ENCODE measurements at places on chromosomes 6 and 20.

DNA sequence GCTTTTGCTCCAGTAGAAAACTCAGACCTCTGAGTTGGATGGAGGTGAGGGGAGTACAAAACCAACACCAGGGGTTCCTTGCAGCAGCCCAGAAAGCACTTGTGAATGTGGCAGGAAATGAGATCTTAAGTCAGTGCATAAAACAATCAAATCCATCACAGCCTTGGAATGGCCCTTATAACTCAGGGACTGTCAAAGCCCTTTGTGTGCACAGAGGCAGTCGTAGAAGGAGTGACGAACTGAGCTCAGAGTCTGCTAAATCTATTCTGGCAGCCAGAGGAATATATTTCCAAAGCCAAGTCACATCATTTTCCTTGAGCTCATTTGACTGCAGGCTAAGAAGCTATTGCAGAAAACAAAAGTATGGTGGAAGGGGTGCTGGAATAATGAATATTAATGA, 676.6 kb downstream of the DHX35 start:
- no peak for DNase-seq

GRCh38 chr6:161186173-161186769, 87.6 kb downstream of the AGPAT4 start:
- DNase-seq = no peak

DNA sequence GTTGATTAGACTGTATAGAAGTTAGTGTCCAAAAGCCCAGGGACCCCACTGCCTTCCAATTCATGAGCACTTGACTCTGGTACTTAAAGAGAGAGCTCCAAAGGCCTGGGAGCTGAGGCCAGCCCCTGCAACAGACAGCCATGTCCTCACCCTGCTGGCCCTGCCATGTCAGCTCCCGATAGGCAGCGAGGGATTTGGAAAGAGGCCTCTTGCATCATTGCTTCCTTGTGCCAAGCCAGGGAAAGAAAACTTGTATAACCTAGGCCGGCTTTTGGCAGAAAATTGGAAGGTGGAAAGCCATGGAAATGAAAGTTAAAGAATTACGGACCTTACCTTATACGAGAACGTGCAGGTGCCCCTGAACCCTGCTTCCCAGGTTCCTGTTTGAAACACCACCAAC, 8.4 kb upstream of the PCK1 start:
- DNase-seq = no peak

- no peak for DNase-seq
Observed at GRCh38 chr20:48463916-48464315, 363.9 kb downstream of the PREX1 start.

- DNase-seq = no peak
Observed at GRCh38 chr6:16965689-16966088, 136.2 kb upstream of the STMND1 start.
